ENCODE measurements at places on chromosomes 12 and 14. TPM values are rescaled to one million over a fixed set of nuclear protein-coding genes. Genes with fewer than 3 reads are reported as not detected.

Gene KRT86
- not detected for total RNA-seq

DNA sequence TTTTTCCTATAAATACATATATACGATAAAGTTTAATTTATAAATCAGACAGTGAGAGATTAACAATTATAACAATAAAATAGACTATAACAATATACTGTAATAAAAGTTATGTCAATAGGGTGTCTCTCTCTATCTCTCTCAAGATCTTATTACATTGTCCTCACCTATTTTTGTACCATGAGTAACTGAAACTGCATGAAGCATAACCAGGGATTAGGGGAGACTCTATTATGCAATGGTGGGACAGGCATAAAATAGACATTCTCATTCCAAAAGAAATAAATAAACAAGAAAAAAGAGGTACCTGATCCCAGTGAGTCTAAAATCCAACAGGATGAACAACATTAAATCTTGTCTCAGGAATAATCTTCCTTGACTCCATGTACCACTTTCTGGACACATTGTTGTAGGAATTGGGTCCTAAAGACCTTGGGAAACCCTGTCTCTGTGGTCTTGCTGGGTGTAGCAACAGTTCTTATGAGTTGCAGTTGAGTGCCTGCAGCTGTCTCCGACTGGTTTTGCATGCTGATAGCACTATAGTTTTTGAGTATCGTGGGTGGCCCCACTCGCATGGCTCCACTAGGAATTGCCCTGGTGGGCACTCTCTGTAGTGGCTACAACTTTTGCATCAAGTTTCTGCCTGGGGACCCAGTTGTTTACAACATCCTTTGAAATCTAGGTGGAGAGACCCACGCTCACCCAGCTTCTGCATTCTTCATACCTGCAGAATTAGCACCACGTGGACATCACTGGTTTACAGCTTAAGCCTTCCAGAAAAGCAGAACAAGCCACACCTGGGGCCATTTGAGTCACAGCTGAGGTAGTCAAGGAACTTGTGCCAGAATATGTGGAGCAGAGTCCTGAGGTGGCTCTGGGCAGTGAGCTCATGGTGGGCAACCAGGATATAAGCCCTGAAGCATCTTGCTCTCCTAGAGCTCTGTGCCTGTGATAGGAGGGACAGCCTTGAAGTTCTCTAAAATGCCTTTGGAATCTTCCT is 204.7 kb downstream of the KITLG start:
- no peaks in the 10 kb centered on the region for H3K4me1 ChIP-seq
- H3K36me3 ChIP-seq, result no peaks in the 10 kb centered on the region
- H3K4me3 ChIP-seq, result no peak overlapping the region
- no peaks in the 10 kb centered on the region for H3K27me3 ChIP-seq

- no peaks in the 10 kb centered on the region for H3K27me3 ChIP-seq
- H3K36me3 ChIP-seq, result no peaks in the 10 kb centered on the region
- H3K4me1 ChIP-seq, result no peaks in the 10 kb centered on the region
- H3K4me3 ChIP-seq, result no peak overlapping the region
Observed at GRCh38 chr12:116397148-116397547, 119.7 kb upstream of the MED13L start.

Gene ZC2HC1C
- 10.5 TPM for total RNA-seq

- no peak overlapping the region for H3K4me3 ChIP-seq
- H3K4me1 ChIP-seq, result no peaks in the 10 kb centered on the region
- H3K27me3 ChIP-seq, result no peaks in the 10 kb centered on the region
- no peaks in the 10 kb centered on the region for H3K36me3 ChIP-seq
- no peak overlapping the region for H3K27ac ChIP-seq
Observed at GRCh38 chr14:59177262-59177661, 11.2 kb upstream of the DAAM1 start.

Gene PELI2
- 4.4 TPM for total RNA-seq

Gene ZNF385A
- 12.7 TPM for total RNA-seq

DNA sequence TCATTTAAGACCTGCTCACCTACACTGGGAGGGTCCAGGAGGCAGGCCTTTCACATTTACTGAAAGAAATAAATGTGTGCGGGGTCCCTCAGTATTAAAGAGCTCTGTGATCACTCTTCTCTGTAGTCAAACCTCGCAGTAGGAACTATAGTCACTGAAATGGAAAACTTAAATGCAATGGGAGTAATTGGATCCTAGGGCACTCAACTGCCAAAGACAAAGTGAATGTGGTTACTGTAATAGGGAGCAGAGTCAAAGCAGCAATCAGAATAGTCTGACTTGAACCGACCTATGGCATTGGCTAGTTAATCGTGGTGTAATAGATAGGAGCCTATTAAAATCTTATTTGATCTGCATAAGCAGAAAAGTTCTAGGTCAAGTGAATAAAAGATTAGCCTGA is 26.6 kb upstream of the DYRK2 start:
- DNase-seq, result no peak
- H3K27ac ChIP-seq, result no peak overlapping the region
- no peaks in the 10 kb centered on the region for H3K4me1 ChIP-seq
- no peak overlapping the region for H3K4me3 ChIP-seq

DNA sequence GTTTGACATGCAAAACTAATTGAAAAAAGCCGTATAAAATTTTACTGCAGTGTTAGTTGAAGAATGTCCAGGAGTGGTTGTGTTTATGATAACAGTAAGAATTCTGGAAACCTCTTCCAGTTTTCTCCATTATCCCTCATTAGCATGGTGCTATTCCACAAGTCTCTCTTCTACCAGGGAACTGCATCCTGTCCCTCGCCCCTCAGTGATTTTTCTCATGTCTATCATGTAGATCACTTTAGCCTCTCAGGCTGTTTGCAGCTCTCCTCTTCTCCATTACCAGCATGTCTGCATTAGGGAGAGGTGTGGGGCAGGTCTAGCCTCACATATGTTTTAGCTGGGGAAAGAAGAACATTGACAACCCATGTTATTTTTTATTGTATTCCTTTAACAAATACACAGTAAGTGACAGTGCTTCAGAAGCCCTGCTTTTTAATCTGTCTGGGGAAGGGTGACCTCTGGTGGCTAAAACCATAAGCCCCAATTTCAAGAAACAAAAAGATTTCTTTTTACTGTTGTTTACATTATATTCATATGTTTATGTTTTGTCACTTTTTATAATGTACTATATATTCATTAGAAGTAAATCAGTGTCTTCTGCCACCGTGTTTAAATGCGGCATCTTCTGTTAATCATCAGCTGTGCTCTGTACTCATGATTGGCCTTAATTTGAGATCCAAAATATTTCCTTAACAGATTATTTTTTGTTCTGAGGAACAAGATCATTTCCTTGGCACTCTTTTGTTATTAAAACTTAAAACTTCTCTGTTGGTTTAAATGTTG is 70.7 kb downstream of the RASSF8 start:
- H3K4me3 ChIP-seq, result no peak overlapping the region
- no peaks in the 10 kb centered on the region for H3K4me1 ChIP-seq
- no peak for DNase-seq
- peak overlapping the region; percentile 8 for H3K27ac ChIP-seq
- no peaks in the 10 kb centered on the region for H3K36me3 ChIP-seq

GRCh38 chr12:103779410-103780092 is 61.5 kb downstream of the NT5DC3 start:
- H3K4me3 ChIP-seq, result no peak overlapping the region
- DNase-seq, result no peak
- no peaks in the 10 kb centered on the region for H3K4me1 ChIP-seq

Gene GALNT9
- 10.8 TPM for total RNA-seq

DNA sequence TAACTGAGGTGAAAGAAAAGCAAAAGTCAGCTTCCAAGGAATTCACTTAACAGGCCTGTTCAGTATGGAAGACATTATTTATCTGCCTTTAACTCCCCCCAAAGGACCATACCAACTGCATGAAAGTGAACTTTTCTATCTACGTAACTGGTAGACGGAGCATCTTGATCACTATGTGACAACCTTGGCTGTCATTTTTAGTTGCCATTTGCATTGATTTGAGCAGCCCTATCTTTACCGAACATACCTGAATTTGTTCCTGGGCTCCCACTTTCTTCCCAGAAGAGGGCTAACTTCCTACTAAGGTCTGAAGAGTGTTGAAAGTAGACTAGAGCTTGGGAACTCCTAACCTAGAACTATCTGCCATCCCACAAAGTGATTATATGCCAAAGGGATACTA is 9.4 kb downstream of the SRSF9 start:
- no peaks in the 10 kb centered on the region for H3K27me3 ChIP-seq
- no peaks in the 10 kb centered on the region for H3K4me1 ChIP-seq
- no peak for DNase-seq
- no peak overlapping the region for H3K27ac ChIP-seq
- H3K36me3 ChIP-seq, result peaks cover 91% of the 10 kb centered on the region

Gene ASB2
- total RNA-seq, result 115 TPM

Gene COX6A1
- 190 TPM for total RNA-seq

GRCh38 chr12:114194066-114194465 is 211.9 kb downstream of the TBX5 start:
- H3K27ac ChIP-seq, result no peak overlapping the region
- H3K4me3 ChIP-seq, result no peak overlapping the region
- no peaks in the 10 kb centered on the region for H3K36me3 ChIP-seq
- no peaks in the 10 kb centered on the region for H3K4me1 ChIP-seq

Gene TEX22
- total RNA-seq, result 0.16 TPM

GRCh38 chr14:69500736-69501135 is 16.2 kb downstream of the PLEKHD1 start:
- H3K27me3 ChIP-seq, result no peaks in the 10 kb centered on the region
- H3K27ac ChIP-seq, result peak overlapping the region; percentile 12
- H3K36me3 ChIP-seq, result no peaks in the 10 kb centered on the region
- H3K4me1 ChIP-seq, result peaks cover 17% of the 10 kb centered on the region
- DNase-seq, result no peak

DNA sequence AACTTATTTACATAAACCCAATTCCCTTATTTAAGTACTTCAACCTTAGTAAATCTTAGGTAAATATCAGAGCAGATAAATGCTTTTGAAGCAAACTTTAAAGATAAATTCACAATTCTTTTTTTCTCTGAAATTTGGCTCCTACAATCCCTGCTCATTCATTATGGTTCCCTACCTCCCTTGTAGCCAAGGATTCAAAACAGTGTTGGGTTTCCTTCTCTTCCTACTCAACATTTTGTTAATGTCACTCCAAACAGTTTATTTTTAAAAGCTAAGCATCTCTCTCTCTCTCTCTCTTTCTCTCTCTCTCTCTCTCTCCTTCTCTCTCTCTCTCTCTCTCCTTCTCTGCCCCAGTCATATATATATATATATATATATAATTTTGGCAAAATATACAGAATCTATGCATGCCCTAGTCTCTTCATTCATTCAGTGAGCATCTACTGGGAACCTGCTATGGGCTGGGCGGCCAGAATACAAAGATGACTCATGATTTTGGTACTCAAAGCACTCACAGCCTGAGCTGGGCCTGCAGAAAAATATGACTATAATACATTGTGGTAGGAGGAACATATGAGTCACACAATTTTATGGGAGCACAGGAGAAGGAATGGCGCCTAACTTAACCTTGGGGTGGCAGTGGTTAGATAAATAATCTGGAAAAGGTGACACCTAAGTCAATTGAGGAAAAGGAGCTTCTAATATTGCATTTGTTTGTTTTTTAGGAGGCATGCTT is 123.7 kb upstream of the DHRS4 start:
- no peak overlapping the region for H3K27ac ChIP-seq
- no peak for DNase-seq
- no peaks in the 10 kb centered on the region for H3K27me3 ChIP-seq
- H3K4me3 ChIP-seq, result no peak overlapping the region

DNA sequence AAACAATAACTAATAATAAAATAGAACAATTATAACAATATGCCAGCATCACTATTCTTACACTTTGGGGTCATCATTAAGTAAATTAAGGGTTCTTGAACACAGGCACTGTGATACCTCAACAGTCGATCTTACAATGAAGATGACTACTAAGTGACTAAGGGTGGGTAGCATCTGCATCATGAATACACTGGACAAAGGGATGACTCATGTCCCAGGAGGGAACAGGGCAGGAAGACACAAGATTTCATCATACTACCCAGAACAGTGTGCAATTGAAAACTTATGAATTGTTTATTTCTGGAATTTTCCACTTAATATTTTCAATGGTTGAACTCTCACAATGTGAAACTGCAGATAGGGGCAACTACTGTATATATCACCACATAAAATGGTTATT is 19.7 kb downstream of the TSPAN19 start:
- no peaks in the 10 kb centered on the region for H3K27me3 ChIP-seq
- no peak overlapping the region for H3K4me3 ChIP-seq
- no peaks in the 10 kb centered on the region for H3K36me3 ChIP-seq
- DNase-seq, result no peak
- no peak overlapping the region for H3K27ac ChIP-seq

- no peak for DNase-seq
- H3K4me3 ChIP-seq, result no peak overlapping the region
- H3K27ac ChIP-seq, result no peak overlapping the region
- H3K4me1 ChIP-seq, result no peaks in the 10 kb centered on the region
- no peaks in the 10 kb centered on the region for H3K36me3 ChIP-seq
Observed at GRCh38 chr14:25349269-25349668, 299.3 kb upstream of the STXBP6 start.

Gene RPS6KL1
- total RNA-seq, result 10.3 TPM

DNA sequence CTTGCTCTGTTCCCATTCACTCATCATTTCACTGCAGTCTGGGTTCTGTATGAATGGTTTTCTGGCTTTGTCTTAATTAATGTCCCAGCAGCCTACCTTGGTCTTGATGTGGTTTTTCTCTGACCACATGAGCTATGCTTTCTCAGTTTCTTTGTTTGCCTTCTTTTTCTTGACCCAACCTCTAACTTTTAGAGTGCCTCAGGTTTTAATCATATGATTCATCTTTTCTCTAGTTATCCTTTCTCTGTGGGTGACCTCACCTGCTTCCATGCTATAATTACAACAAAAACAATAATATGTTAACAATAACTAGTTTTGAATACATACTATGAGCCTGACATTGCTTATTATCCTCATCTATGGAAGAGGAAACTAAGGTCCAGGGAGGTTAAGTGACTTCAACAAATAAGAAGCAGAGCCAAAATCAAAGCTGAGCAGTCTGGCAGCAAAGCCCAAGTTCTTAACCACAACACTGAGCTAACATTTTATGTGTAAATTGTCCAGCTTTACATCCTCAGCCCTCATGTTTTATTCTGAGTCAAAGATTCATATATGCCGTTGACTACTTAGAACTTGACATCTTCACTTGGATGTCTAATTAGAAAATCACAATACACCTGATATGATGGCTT is 4.7 kb upstream of the EPYC start:
- H3K27me3 ChIP-seq, result no peaks in the 10 kb centered on the region
- no peaks in the 10 kb centered on the region for H3K36me3 ChIP-seq
- DNase-seq, result no peak
- H3K4me3 ChIP-seq, result no peak overlapping the region
- no peak overlapping the region for H3K27ac ChIP-seq

DNA sequence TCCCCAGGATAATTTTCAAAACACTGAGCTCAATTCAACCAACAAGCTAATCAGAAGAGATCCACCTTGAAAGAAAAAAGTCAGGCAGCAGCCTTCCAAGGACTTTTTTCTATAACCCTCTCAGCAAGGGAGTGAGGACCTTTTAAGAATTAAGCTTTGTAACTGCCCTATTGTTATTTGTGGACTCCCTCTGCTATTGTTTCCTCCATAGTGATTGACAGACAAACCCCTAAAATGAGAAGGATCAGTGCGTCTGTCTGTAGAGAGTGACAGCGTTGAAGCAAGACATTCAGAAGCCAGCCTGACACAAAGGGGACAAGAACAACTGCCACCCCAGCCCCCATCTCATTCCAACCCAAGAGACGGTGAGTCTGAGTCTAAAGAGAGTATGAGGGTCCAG is 30.3 kb upstream of the BTG1 start:
- DNase-seq, result no peak
- no peak overlapping the region for H3K27ac ChIP-seq
- no peaks in the 10 kb centered on the region for H3K27me3 ChIP-seq

Gene AKAP6
- 112 TPM for total RNA-seq

Gene LRIG3
- 14.6 TPM for total RNA-seq

- H3K36me3 ChIP-seq, result no peaks in the 10 kb centered on the region
- no peak overlapping the region for H3K4me3 ChIP-seq
- no peak for DNase-seq
Observed at GRCh38 chr12:88758176-88758575, 177.9 kb upstream of the KITLG start.

Gene MUCL1
- not detected for total RNA-seq

Gene AMHR2
- 0.37 TPM for total RNA-seq

Gene PAWR
- 14.2 TPM for total RNA-seq

Measured in right atrium auricular region (tissue), 2 donors.